Foreskin melanocyte (primary cell): ENCODE measurements at places on chromosomes 5 and 9.

GRCh38 chr5:147373328-147373727 is 136.5 kb downstream of the DPYSL3 start:
- DNase-seq, result no peak

DNA sequence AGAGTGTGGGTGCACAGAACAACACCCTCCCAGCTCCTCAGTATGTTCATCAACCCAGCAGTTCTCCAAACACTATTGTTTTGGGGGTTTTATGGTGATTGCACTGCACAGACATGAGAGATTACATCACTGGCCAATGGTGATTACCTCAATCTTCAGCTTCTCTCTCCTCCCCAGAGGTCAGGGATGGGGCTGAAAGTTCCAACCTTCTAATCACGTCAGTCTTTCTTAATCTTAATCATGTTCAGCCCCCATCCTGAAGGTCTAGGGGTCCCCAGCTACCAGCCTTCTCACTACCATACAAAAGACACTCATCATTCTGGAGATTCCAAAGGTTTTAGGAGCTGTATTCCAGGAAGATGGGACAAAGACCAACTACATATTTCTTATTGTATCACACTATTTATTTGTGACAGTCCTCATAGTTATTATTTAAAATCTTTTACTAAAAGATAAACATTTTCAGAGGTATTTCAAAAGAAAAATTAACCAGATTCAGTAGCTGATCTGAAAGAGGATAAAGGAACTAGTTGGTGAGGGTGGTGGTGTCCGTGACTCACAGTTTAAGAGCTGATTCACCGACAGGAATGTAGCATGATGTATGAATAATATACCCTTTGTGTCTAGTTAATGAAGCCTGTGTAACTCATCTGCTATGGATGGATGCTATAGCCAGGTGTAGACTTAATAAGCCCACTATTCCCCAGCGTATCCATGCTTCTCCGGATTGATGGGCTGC is 35.6 kb downstream of the RASEF start:
- peak; percentile 78 for DNase-seq

DNA sequence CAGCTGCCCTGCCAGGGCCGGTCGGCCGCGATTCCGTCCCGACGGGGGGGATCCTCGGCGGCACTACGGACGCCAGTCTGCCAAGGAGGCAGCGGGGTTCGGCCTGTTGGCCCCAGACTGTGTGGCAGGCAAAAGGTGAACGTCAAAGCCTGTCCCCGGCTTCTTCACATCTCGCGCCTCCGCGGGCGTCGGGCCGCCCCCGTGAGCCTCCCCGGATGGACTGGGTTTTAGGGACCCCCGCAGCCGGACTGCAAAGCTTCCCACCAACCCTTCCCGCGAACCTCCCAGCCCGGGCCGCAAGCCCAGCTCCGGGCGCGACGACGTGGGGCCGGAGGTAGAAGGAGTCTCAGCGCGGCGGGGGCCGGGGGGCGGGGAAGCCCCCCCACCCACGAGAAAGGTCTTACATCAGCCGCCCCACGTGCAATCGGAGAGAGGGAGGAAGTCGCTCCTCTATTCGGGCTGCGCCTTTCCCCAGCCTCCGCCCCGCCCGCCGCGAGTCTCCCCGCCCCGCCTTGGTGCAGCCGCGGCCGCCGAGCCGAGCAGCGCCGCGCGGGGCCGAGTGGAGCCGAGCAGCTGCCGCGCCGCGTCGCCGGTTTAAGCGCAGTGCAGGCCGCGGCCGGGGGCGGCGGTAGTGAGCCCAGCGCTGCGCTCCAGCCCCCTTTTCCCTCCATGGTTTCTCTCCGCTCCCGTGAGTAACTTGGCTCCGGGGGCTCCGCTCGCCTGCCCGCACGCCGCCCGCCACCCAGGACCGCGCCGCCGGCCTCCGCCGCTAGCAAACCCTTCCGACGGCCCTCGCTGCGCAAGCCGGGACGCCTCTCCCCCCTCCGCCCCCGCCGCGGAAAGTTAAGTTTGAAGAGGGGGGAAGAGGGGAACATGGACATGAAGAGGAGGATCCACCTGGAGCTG is at the start of gene ANP32B:
TSS of gene ANP32B (plus strand) at position 659 of the 906 bp plus-strand sequence. CDS start at position 874, 215 bp downstream.
- DNase-seq, result peak; percentile 81

DNA sequence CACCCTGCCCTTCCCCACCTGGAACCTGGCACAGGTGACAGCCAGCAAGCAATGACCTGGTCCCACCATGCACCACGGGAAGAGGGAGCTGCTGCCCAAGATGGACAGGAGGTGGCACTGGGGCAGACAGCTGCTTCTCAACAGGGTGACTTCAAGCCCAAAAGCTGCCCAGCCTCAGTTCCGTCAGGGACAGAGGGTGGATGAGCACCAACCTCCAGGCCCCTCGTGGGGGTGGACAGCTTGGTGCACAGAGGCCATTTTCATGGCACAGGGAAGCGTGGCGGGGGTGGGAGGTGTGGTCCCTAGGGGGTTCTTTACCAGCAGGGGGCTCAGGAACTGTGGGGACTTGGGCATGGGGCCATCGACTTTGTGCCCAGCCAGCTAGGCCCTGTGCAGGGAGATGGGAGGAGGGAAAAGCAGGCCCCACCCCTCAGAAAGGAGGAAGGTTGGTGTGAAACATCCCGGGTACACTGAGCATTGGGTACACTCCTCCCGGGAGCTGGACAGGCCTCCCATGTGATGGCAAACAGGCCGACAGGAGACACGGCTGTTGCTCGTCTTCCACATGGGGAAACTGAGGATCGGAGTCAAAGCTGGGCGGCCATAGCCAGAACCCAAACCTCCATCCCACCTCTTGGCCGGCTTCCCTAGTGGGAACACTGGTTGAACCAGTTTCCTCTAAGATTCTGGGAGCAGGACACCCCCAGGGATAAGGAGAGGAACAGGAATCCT is 1.9 kb downstream of the CEL start:
- DNase-seq, result no peak

DNA sequence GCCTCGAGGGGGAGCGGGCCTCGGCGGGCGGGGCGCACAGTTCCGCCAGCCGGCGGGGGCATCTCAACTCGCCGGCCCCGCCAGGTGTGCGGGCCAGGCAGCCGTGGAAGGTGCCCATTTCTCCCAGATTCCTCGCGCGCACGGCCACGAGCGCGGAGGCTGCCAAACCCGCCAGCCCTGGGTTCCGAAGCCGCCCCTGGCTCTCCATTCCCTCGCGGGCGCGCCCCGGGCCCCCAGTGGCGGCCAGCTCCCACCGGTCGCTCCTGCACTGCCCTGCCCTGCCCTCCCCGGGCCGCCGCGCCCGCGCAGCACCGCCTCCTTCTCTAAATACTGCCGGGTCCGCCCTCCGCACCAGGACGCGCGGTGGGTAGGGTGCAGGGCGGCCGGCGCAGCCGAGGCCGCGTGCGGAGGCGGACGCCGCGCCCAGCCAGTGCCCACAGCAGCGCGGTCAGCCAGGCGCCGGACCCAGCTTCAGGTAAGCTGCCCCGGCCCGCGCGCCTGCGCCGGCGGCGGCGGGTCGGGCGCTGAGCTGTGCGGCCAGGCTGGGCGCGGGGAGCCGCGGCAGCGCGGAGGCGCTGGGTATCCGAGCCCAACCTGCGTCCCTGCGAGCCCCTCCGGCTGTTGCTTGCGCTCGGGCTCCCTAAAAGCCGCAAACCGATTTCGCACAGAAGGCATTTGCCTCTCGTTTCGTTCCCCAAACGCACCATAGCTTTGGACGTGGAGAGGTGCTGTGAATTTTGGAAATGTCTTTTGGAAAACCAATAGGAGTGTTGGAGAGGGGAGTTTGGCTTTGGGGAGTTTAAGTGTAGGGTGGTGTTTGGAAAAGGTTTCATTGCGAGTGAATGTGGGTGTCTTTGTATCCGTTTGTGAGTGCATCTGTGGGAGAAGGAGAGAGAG is at the start of gene TMEM171:
TSS of gene TMEM171 (plus strand) at position 354 of the 897 bp plus-strand sequence. CDS start 2,799 bp downstream, outside the sequence.
- DNase-seq, result no peak

- DNase-seq, result peak; percentile 41
These were observed 747 bp downstream of the LRSAM1 start for GRCh38 chr9:127451858-127452656.

GRCh38 chr5:94031631-94032030 is 290.2 kb upstream of the POU5F2 start:
- DNase-seq, result no peak

- DNase-seq, result no peak
These were observed 5.3 kb downstream of the SLC12A7 start for GRCh38 chr5:1106385-1107166.

DNA sequence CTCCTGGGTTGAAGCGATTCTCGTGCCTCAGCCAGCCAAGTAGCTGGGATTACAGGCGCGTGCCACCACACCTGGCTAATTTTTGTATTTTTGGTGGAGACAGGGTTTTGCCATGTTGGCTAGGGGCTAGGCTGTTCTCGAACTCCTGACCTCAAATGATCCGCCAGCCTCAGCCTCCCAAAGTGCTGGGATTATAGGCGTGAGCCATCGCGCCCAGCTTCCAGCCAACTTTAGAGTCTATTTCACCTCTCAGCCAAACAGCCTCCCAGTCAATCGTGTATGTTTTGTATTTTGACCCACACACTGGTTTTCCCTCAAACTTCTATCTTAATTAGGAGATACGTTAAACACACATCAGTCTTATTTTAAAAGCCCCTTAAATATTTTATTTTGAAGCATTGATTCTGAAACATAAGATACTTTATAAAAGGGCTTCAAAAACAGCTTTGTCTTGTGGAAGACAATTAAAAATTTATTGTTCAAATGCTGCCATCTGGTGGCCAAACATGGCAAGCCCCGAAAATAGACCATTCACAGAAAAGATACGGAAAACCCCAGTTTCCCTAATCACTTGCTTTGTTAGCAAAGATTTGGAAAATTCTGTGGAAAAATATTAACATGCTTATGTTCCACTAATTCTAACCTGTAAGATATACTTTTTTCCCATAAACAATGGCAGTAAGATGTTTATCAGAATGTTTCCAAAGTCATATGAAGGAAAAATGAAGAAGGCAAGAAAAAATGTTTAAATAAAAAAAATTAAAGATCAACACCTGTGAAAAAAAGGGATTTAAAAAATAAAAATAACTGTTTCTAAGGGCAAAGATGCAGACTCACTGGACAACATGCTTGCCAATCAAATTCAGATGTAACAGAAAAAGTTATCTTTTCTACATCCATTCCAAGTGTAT is 33.1 kb downstream of the APTX start:
- DNase-seq, result peak; percentile 45

DNA sequence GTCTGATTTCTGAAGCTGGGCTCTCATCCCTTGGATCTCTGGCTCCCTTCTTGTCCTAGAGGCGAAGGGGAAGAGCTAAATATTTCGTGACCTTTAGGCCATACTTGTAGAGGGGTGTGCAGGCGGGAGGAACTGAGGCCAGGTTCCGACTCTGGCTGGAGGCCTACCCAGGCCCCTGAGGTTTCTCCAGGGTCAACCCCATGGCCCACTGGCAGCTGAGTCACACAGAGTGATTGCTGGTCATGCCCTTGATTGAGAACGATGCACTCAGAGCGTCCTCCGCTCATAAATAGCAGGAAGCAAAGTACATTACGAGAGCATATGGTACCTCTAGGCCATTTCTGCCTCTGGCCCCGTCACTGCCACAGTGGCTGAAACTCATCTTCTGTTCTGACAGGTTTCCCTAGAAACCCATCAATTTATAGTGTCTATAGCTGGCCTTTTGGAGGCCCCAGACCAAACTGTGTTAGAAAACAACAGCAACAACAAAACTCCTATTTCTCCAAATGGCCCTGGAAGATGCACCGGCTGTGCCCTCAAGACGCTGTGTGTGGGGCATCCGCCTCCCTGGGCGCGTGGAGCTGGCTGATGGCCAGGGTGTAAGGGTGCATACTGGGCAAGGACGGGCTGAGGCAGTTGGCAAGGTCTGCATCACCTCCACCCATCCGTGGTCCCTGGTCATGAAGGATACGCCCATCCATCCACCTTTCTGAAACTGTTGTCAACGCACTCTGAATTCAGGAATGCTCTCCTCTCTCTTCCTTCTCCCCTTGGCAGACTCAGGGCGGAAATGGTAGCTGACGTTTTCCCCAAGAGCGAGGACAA is 32.9 kb upstream of the FCN1 start:
- no peak for DNase-seq

- no peak for DNase-seq
These were observed 642.9 kb downstream of the MAT2B start for GRCh38 chr5:164148292-164148691.

DNA sequence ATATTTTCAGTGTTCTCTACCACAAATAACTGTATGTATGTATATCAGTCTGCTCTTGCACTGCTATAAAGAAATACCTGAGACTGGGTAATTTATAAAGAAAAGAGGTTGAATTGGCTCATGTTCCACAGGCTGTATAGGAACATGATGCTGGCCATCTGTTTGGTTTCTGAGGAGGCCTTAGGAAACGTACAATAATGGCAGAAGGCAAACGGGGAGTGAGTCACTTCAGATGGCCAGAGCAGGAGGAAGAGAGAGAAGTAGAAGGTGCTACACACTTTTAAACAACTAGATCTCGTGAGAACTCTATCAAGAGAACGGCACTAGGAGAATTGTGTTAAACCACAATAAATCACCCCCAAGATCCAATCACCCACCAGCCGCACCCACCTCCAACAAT is 121.7 kb downstream of the ADAMTS6 start:
- DNase-seq, result no peak

- DNase-seq, result no peak
These were observed 41.9 kb downstream of the CDK7 start for GRCh38 chr5:69276422-69277174.

GRCh38 chr5:65261499-65261898 is 220.2 kb downstream of the ADAMTS6 start:
- no peak for DNase-seq

DNA sequence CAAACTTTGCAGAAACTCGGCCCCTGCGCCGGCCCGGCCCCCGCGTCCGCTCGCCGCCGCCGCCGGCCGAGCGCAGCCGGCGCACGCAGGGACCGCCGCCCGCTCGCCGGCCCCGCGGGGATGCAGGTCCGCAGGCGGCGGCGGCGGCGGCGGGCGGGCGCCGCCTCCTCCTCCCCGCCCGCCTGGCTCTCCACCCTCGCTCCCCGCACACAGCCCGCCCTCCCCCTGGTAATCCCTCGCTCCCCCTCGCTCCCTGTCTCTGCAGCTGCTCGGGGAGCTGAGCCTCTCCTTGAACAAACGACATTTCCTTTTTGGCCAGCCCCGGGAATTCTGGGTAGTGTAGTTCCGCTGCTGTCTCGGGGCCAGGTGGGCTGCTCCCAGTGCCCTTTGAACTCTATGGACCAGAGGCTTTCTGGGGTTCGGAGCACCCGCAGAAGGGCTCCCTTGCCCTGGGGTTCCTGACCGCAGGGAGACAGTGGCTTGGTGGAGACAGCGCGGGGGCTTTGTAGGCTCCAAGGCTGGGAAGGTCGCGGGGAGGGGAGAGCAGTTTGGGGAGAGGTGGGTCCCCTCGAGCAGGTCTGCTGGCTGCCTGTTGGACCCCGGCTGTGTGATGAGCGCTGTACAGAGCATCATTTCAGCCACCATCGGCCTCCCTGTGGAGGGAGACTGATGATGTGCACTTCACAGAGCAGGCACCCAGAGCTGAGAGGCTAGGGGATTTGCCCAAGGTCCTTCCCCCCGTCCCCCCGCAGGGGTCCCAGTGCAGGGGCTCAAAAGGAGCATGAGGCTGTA is 1.8 kb upstream of the FAM78A start:
- DNase-seq, result peak; percentile 57
